ENCODE measurements at places on chromosomes 12 and 14.
A peak's percentile ranks its signal among the peaks of the same experiment; 100 is the strongest.

DNA sequence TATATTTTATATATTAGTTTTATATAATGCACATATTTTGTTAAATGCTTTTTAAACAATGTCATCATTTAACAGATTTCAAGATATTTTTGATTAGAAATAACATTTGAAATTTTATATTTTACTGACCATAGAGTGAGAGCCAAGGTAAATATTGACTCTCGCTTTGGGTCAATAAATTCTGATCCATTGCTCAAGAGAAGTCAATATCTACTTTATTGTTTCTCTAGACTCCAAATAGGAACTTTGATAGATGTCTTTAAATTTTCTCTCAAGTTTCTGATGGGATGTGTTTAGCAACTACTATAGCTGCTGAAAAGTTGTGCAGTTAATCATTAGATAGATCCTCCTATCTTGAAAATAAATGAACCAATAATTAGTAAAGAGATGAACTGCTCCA is 61.4 kb upstream of the ATXN7L3B start:
- no peak for DNase-seq

DNA sequence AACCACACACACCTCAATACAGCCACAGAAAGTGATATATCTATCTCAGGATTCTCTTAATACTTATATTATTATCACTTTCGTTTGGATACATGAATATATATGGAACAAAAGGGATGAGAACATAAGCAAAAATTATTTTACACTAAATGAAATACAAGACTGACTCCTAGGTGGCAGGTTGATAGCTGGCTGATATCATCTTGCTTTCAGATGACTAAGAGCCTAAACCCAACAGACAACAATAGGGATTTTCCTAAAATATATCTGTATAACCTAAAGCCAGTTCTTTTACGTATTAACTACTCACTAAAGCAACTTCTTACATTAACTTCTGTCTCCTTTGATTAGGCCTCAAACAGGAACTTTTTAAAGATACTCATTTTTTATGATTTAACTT is 65.1 kb downstream of the BAZ1A start:
- no peak for DNase-seq

DNA sequence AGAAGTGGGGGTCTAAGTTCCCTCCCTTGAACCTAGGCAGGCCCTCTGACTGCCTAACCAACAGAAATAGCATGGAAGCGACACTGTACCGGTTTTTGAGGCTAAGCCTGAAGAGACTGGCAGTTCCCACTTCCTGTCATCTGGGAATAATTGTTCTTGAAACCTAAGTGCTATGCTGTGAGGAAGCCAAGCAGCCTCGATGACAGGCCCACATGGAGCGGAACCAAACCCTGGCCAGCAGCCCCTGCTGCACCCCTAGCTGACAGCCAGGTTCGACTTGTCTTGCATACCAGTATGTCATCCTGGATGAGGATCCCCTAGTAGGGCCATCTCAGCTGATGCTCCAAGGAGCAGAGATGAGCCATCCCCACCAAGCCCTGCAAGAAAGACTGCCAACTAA is 6.4 kb upstream of the GPR68 start:
- DNase-seq: peak; percentile 76

DNA sequence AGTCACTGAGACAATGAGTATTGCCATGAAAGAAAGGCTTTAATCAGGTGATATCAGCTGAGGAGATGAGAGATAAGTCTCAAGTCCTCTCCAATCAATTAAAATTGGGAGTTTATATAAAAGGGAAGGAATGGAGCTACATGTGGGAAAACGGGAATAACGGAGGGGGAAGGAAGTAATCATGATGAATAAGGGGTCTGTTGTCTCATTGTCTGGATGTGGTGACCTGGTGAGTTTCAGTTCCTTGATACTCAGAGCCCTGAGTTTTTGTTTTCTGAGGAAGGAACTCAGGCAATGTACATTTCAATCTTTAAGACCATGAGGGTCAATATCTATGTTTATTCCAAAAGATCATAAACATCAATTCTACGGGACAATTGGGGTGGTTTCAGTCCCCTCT is 198.8 kb downstream of the KITLG start:
- no peak for DNase-seq

DNA sequence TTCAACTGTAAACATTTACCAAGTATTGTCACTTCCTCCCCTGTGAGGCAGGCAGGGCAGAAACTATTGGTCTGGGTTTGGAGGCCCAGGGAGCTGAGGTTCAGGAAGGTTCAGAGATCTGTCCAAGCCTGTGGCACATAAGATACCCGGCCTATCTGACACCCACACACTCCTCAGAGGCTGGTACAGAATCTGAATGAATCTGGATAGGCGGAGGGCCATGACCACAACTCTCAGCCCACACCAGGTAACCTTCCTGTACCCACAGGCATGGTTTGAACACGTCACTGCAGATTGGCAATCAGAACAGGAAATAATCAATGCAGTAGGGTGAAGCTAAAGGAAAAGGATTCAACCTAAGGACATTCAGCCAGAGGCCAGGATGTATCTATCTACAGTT is 92.8 kb upstream of the TMCC3 start:
- DNase-seq: no peak

DNA sequence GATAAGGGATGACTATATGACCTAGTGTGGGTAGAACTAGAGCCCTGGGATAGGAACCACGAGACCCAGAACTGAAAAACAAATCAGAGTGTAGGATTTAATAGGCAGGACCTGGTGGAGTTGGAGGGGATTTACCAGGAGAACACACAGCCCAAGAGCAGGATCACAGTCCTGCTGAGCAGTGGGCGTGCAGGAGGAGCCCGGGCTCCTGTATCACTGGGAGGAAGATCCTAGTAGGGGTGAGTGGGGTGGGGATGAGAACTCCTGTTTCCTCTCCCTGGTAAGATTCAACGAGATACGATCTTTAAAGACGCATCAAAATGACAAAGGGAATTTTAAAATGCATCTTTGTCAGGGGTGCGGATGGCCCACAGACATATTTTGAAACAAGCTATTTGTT is 220.1 kb downstream of the GALC start:
- DNase-seq: no peak

- DNase-seq: no peak
These were observed 242.4 kb upstream of the TBX3 start for GRCh38 chr12:114926341-114926740.

DNA sequence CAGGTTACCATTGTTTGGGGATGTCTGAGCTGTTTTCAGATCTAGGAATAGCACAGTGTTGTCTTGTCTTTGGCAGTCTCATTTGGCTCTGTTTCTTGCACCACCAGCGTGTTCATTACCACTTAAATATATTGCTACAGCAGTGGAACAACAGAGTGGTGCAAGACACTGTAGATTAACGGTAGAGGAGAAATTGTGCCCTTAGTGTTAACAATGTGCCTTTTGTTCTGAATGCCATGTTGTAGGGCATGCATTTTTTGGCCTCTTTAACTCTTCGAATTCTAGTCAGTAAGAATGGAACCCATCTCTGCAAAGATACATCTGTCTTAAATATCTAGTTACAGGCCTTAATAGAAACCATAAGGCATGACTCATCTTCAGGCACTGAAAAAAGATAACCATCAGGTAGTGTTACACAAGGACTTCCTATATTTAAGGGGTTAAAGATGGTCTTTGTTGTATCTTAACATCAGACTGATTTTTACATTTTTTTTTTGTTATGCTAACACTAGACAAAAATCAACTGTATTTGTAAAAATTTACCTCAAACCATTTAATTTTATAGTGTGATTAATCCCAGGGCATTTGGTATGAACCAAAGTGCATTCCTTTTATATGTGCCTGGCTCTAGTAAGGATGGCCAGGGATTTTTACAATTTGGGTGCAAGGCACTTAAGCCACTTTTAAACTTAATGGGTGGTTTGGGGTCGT is 12.9 kb downstream of the DYRK2 start:
- DNase-seq: peak; percentile 84

GRCh38 chr12:16884819-16885218 is 278.9 kb upstream of the LMO3 start:
- no peak for DNase-seq

GRCh38 chr12:12716151-12716792 is 896 bp upstream of the CDKN1B start:
- no peak for DNase-seq

GRCh38 chr12:41564816-41565215 is 376.7 kb downstream of the PDZRN4 start:
- no peak for DNase-seq

DNA sequence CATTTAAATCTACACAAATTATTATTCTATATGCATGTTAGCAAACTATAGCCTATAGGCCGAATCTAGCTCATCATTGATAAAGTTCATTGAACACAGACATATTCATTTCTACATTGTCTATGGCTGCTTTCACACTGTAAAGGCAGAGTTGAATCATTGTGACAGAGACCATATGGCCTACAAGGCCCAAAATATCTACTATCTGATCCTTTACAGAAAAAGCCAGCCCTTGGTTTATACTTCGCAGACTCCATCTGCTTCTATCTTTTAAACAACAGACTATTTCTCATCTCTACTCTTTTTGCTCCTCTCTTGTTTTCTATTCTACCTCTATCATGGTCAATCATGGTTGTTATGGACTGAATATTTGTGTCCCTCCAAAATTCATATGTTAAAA is 190.7 kb downstream of the EXOC5 start:
- no peak for DNase-seq

DNA sequence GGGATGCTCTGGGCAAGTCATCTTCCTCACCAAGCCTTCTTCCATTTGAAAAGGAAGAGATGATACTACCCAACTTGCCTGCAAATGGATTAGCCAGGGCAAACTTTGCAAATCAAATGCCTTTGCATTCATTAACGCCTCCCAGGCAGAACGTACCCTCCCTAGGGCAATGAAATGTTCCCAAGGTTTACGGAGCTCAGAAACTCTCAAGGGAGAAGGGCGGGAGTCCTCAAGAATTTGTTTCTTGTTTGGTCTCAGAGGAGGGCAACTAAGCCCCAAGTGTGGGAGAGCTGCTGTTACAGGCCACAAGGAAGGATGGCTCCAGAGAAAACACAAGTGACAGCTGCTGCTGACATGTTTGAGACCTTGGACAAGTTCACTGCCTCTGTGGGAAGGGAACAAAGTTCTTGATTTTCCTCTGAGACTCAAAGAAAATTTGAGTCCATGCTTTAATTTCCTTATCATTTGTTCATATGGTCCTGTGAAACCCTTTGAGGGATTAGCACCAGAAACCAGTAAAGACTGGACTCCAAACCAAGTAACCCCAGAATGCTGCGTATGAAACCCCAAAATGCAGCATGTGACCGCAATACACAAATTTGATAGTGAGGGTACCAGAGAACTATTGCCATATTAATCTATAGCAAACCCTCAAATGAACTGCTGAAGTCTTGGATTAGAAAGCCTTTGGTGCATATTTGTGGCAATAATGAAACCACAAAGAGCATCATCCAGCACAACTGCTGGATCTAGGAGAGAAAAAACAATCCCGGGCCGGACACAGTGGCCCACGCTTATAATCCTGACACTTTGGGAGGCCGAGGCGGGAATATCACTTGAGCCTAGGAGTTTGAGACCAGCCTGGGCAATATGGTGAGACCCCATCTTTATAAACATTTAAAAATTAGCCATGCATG is 22.9 kb downstream of the SPTB start:
- DNase-seq: peak; percentile 8

DNA sequence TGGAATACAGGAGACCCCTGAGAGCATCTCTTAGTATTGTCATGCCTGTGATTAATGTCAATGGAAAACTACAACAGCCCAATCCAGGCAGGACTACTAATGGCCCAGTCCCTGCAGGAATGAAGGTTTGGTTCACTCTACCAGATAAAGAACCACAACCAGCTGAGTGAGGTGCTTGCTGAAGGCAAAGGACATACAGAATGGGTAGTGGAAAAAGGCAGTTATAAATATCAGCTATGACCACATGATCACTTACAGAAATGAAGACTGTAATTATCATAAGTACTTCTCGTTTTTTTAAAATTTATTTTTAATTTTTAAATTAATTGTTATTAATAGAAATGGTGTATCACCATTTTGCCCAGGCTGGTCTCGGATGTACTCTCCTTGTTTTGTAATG is 17.2 kb upstream of the LPCAT3 start:
- no peak for DNase-seq

DNA sequence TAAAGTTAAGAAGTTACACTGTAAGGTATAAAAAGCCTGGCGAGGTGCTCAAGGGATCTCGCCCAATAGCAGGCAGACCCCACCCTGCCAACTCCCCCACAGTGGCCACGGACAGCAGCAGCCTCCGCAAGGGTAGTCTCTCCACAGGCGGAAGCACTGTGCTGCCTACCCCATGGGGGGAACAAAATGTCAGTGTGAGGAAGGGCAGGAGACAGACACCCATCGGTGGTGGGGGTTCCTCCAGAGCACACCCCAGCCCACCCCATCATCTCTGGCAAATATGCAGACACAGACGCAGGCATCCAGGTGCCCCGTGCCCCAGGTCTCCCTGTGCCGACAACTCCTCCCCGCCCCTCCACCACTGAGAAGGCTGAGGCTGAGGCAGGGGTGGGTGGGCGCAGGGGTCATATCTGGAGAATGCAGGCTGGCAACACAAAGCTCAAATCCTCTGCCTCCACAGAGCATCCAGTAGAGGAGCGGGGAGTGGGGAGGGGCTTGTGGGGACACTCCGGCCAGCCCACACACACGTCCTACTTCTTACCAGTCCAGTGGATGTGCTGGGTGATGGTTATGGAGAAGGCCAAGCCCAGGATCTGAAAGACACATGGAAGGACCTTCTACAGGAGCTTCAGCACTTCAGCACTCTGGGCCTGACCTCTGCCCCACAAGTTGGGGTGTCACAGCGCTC is 68.3 kb upstream of the DDX11 start:
- no peak for DNase-seq

DNA sequence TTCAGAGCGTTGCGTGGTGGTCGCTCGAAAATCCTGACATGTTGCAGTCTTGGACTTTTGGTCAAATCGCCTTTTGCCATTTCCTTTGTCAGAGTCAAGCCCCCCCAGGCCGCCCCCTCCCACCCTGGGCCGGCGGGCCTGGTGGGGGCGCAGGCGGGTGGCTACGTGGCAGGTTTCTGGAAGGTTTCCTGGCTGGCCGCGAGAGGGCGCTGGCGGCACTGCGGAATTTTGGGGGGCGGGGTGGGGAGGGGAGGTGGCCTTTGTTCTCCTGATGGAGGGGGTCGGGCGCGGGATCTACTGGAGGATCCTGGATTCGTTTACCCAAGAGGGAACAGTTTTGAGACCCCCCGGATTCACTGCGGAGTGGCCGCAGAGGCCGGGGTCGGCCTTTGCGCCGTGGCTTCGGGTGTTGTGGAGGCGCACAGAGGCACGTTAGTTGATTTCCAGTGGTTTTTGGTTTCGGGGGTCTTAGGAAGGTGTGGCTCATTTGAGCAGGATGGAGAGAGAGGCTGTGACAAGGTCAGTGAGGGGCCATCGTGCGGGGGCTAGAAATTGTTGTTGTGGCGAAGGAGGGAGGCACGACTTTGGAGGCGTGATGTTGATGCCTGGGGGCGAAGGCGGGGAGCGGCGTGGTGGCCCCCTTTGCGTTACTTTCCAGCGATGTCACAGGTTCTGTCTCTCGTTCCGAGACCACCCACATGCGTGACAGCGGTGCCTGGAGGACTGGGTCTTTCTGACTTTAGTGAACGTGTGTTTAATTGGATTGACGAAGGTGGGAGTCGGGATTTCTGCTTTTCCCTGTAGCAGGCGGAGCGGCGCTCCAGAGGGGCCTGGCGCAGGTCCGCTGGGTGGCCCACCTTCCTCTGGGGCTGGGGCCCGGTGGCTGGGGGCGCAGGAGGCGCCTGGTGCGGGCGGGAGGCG is 1.4 kb downstream of the MEG3 start:
- DNase-seq: no peak

- DNase-seq: no peak
These were observed 394.2 kb downstream of the FSCB start for GRCh38 chr14:44112774-44113460.

All from AG10803 (cell line).